Lung microvascular endothelial cell (primary cell): ENCODE measurements at places on chromosomes 5 and 9.

GRCh38 chr5:110549301-110549700 is 177.2 kb downstream of the TMEM232 start:
- no peak for DNase-seq

- no peak for DNase-seq
These were observed 38.9 kb upstream of the N4BP3 start for GRCh38 chr5:178074266-178074952.

DNA sequence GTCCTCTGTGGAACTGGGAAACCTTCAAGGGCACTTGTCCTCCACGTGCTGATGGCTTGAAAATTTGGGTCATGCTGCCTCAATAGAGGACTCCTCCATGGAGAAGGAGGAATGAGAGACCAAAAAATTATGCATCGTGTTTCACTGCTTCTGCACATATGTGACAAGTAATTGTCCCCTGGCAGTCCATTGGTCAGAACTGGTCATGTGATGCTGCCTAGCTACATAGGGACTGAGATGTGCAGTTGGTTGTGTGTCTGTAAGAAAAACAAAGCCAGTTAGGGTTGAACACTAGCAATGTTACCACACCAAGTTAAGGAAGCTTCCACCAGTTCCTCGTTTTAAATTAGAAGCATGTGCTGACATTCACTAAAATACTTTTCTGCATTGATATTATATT is 201.9 kb upstream of the ANKH start:
- DNase-seq: no peak

GRCh38 chr9:134061688-134062371 is 6.0 kb downstream of the BRD3 start:
- DNase-seq: no peak

- peak; percentile 22 for DNase-seq
These were observed 86.3 kb upstream of the MELK start for GRCh38 chr9:36486329-36486932.

DNA sequence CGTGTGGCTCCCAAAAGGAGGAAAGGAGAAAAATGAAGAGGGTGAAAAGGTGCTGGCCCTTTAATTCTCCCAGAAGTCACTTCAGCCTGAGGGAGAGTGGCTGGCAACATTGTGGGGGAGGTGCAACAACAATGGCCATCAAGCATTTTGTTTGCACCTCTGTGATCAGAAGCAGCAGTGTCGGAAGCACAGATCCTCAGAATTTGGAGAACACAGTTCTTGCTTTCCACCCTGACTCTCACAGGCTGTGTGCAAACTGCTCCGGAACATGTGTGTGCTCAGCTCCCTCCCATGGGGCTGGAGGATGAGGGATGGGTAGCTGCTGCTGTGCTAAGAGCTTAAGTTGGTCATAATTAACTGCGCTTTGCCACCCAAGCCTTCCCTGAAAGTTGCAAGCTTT is 127.1 kb downstream of the DPYSL3 start:
- no peak for DNase-seq

- no peak for DNase-seq
These were observed 2392.6 kb upstream of the C9orf72 start for GRCh38 chr9:29965834-29966233.

GRCh38 chr5:109656829-109657228 is 32.9 kb upstream of the MAN2A1 start:
- DNase-seq: peak; percentile 40

DNA sequence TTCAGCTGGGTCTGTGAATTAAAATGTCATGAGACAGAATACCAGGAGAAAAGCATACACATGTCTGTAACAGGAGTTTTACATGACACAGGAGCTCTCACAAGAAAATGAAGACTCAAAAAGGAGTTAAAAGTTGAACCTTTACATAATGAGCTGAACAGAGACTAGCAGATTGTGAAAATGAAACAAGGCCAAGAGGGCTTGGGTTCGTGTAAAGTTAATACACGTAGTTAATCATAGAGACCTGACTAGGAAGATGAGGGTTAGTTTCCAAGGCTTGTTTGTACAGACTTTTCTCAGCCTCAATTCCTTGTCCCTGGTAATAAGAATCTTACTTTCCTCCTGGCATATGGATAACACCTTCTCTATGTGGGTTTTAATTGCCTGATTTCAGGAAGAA is 1294.0 kb downstream of the MAT2B start:
- DNase-seq: no peak

- no peak for DNase-seq
These were observed 201.7 kb downstream of the NFIB start for GRCh38 chr9:14112226-14112625.

DNA sequence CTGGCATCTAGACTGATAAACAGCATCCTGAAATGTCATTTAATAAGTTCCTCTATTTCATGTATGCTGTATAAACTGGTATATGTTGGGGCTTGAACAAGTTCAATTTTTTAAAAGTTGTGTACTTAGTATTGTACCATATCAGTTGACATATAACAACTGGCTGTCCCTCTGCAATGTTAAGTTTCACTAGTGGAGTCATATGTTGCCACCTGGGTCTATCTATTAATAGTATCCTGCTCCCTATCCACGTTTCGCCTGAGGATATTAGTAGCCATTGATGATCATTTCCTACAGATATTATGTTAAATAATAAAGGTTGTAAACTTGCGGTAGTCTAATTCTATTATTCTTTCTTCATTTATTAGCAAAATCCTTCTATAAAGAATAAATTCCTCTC is 177.6 kb downstream of the RFX3 start:
- no peak for DNase-seq

- DNase-seq: no peak
These were observed 1.2 kb downstream of the N4BP3 start for GRCh38 chr5:178114325-178115135.

GRCh38 chr5:21773456-21773855 is 1079.7 kb downstream of the CDH12 start:
- no peak for DNase-seq

- no peak for DNase-seq
These were observed 62.2 kb upstream of the SLC2A8 start for GRCh38 chr9:127334725-127335124.

DNA sequence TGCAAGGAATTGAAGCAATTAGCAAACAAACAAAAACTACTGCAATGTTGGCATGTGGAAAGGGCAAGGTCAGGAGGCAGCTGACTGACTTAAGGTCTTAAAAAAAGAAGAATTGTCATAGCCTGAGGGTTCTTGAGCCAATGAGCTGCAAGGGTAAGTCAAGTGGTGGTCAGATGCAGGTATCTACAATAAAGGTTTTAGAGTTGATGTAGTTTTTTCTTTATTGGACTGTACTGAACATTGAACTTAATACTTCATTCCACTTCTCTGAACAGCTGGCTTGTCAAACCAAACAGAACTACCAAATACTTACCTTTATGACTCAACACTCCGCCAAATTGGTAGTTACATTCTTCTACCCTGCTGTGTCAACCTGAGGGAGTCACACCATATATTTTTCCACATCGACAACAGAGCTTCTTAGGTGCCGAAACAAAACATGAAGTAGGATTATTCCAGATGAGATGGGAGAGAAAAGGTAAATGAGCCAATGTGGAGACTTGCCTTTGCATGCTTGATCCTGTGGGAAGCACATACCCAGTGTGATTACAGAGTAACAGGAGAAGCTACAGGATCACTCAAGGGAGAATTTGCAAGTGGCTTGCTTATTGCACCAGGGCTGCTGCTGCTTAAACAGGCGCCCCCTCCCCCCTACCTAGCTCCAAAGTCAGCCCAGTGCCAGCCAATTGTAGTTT is 35.3 kb downstream of the EQTN start:
- no peak for DNase-seq
